OCI-LY7 (cell line): ENCODE measurements at places on chromosomes 1 and 21. TPM values are rescaled to one million over a fixed set of nuclear protein-coding genes. Genes with fewer than 3 reads are reported as not detected.

DNA sequence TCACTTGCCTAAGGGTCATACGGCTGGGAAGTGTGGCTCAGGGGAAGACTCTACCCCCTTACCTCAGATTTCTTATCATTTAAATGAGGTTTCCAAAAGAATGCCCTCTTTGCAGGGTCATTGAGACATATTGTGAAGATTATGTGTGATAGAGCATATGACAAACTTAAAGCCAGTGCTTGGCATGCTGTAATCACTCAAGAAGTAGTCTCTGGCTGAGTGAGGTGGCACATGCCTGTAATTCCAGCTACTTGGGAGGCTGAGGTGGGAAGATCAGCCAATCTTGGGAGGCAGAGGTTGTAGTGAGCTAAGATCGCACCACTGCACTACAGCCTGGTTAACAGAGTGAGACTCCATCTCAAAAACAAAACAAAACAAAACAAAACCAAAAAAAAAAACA lies 7.5 kb upstream of the LDLRAD2 start:
- no peak for DNase-seq

DNA sequence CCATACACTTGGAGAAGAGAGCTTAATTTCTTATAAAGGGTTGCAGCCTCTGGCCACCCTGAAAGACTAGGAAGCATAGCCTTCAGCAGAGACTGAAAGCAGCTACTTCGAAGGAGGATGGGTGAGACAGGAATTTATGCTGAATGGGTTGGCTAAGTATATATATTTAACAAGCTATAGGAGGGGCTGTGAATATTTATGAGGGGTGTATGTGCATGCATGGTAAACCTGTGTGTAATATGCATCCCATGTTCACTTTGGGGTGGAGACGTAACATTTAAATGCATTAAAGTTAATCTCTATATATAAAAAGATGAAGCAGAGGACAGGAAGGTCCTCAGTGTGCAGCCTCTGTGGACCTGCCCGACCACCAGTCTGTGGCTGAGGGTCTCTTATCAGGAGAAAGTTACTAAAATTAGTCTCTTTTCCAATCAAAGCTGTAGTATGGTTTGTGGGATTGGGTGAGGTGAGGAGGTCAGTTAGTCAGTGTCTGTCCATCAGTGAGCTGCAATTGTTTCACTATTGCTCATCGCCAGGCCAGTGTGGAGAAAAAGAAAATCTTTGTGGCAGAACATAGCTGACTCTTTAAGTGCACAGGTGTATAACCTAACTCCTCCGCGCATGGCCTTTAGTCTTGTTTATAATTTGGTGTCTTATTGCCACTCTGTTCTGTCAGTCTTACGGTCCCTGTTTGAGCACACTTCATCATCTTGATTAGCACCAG lies 35.4 kb upstream of the DSCAM start:
- DNase-seq = no peak

DNA sequence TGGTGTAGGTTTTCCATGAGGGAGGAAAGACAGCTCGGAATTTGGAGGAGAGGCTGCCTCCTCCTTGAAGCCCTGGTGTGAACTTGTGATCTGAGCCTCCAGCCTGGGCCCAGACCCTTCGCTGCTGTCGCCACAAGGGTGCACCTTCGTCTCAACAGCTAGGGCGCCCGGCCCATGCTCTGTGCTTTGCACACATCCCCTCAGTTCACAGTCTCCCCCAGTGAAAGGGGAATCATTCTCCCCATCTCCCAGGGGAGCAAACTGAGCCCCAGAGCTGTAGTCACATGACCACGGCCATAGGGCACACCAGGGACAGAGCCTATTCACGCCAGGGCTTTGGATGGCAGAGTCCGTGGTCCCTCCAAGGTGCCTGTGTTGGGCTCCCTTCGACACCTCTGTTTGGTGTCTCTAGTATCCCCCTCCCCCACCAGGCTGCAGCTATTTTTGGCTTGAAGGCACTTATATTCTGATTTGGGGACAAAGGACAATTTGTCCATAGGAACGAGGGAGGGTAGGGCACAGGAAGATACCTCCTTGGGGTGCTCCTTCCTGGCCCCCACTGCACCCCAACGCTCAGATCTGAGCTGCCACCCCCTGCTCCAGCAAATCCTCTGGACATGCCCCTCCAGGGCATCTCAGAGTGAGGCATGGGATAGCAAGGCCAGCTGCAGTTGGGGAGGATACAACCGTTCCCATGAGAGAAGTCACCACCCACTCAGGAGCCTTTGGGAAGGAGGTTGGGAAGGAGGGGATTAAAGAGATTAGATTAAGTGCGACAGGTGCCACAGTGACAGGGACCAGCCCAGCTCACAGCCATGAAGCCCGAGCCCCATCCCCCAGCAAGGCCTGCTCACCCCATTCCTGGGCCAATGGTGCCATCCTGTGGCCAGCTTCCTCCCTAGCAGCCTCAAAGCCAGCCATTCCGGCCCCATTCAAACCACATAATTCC lies 15.7 kb downstream of the MATN1 start:
- DNase-seq = peak; percentile 65

Gene ST6GALNAC5
- total RNA-seq = not detected in 2 replicates

Gene SAMD13
- total RNA-seq = 5.4 and 8.0 TPM in 2 replicates

Gene KIRREL1
- not detected in 2 replicates for total RNA-seq

Gene TMEM81
- 2.8 and 3.2 TPM in 2 replicates for total RNA-seq

DNA sequence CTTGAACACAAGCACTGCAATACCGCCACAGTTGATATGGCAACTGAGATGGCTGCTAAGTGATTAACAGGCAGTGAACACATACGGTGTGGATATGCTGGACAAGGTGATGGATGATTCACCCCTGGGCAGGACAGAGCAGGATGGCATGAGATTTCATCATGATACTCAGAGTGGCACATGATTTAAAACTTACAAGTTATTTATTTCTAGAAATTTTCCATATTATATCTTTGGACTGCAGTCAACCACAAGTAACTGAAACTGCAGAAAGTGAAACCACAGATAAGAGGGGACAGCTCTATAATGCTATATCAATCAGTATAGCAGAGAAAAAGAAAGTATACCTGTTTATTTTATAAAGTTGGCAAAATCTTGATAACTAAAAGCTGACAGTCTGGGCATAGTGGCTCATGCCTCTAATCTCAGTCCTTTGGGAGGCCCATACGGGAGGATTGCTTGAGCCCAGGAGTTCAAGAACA lies 47.9 kb downstream of the PHACTR4 start:
- no peak for DNase-seq

DNA sequence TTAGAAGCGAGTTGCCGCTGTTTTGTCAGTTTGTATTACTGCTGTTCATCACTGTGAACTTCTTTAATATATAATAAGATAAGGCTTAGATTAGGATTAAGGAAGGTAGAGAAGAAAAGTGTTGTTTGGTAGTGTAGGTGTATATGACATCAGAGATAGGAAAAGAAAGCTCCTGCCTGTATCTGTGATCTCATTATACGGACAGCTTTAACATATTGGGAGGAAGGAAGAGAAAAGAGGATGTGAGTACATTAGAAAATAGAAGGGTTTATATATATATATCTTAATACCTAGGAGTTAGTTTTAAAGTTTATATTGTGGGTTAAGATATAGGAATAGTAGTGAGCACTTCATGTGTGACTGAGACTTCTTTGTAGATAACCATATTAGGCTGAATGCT lies 71.0 kb downstream of the RALGPS2 start:
- peak; percentile 26 for DNase-seq

Gene CELA3B
- total RNA-seq = not detected in 2 replicates

- DNase-seq = no peak
Measured at GRCh38 chr1:32144033-32144432, 35.4 kb upstream of the TXLNA start.

DNA sequence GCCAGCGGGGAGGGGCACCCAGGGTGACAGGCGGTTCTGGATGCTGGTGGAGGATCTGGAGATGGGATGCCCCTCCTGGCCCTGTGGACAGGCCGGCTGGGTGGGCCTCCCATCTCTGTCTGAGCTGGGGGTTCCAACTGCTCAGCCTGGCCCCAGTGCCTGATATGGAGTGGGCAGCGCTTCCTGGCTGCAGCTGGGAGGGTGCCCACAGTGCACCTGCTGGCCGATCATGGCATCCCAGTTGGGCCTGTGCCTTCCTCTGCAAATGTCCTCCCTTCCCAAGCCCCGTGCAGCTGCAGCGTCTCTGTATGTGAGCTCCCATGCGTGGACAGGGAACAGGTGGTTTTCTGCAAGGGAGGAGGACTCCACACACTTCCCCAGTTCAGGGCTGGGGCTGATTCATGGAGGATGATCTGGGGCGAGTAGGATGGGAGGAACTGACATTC lies 2.1 kb downstream of the PFKL start:
- DNase-seq = peak; percentile 44

Gene ZNF648
- not detected in 2 replicates for total RNA-seq

- no peak for DNase-seq
Measured at GRCh38 chr1:96997717-96998116, 276.1 kb downstream of the PTBP2 start.

- peak; percentile 70 for DNase-seq
Measured at GRCh38 chr1:169113613-169114119, 7.2 kb downstream of the ATP1B1 start.

DNA sequence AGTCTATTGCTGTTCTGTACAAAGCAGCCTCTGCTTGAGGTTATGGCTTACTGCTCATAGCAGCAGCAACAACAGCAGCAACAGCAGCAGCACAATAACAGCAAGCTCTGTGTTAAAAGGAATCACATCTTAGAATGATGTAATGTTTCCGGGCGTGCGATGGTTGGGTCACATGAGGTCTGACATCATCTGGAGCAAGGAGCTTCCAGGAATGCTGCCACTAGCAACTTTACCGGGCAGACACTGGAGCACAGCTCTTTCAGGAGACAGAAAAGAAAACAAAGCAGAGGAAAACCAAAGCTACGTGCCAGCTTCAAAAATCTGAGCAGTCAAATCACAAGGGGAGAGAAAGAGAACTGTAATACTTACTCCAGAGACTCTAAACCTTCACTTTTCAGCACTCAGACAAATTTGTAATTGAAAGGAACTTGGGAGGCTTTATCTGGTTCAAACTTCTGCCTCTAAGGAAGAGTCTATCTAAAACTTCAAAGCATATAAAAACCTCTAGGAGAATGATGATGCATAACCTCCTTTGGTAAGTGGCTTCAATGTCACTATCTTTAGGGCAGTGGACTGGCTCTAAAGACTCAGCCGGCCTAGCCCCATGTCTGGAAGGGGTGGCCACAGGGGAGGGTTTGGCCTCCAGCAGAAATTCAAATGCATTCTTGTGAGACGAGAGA lies 28.3 kb upstream of the RAB3GAP2 start:
- no peak for DNase-seq

Gene COL11A1
- not detected in 2 replicates for total RNA-seq

DNA sequence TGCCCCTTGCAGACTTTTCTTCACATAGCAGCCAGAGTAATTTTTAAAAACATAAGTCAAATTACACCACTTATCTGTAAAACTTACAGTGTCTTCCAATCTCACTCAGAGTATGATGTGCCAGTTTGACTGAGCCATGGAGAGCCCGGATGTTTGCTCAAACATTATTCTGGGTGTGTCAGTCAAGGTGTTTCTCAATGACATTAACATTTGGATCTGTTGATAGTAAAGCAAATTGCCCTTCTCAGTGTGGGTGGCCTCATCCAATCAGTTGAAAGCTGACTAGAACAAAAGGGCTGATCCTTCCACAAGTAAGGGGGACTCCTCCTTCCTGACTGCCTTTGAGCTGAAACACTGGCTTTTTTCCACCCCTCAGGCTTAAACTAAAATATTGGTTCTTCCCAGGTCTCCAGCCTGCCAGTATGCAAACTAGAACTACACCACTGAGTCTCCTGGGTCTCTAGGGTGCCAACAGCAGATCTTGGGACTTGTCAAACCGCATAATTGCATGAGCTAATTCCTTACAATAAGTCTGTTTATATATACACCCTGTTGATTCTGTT lies 157.9 kb upstream of the CTTNBP2NL start:
- no peak for DNase-seq

DNA sequence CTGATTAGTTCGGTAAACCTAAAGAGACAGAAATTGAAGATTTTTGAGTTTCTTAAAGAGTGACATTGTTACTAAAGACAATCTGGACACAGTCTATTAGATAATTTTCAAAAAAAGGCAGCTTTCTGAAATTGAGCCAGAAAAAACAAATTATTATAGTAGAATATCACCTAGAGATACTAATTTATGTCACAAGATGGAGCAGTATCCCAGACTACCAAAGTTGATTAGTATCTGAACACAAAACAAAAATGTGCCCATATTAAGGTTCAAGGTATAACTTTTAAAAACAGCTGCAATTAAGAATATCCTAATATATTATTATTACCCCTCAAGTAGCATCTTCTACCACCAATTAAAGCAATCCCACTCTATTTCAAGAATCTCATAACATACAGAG lies 40.5 kb upstream of the SYT2 start:
- DNase-seq = no peak

DNA sequence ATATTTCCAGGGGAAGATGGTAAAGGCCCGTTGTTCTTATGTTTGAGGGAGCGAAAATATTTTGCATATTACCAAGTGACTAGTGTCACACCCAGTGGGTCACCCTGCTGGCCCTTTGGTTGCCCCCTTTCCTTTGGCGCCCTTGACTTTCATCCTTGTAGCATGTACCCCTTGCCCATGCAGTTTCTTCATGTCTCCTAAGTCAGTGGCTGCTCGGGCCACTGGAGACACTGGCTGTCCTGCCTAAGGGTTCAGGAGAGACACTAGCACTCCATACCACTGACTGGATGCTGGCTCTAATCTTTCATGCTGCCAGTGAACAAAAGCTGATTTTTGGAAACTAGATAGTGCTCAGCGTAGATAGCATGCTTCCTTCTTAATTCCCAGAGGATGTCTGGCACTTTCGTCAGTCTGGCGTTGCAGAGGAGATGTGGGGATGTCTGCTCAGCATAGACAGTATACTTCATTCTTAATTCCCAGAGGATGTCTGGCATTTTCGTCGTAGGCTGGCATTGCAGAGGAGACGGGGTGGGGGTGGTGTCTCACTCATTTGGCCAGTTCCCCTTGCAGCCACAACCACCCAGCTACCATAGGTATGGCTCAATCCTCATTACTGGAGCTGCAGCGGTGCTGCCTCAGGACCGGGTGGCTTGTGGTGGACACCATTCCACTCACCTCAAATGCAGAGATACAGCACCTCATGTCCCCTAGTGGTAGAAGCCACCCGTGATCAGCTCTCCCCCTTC lies 770.9 kb upstream of the TPTE start:
- DNase-seq = no peak

GRCh38 chr1:20903437-20903836 lies 116.3 kb upstream of the HP1BP3 start:
- DNase-seq = no peak

- peak; percentile 29 for DNase-seq
Measured at GRCh38 chr21:31872452-31873274, at the start of gene HUNK. TSS of gene HUNK (plus strand) at chr21:31873020. CDS start at chr21:31873675, 655 bp downstream.

Gene IL23R
- 0.13 and 0.23 TPM in 2 replicates for total RNA-seq

Gene PGLYRP3
- not detected in 2 replicates for total RNA-seq

Gene CHI3L2
- 88.7 and 95.4 TPM in 2 replicates for total RNA-seq

Gene MEGF6
- 0.15 and 0.17 TPM in 2 replicates for total RNA-seq

- DNase-seq = no peak
Measured at GRCh38 chr1:233463333-233463732, 135.8 kb downstream of the MAP3K21 start.

GRCh38 chr1:29271724-29272123 lies 35.4 kb downstream of the PTPRU start:
- no peak for DNase-seq

Gene ZNF644
- total RNA-seq = 65.1 and 71.1 TPM in 2 replicates
